Stimulated activated CD4-positive, alpha-beta T cell treated with anti-CD3 and anti-CD28 coated beads, Interleukin-15, amount 100 ng/mL, for 1 hour (primary cell): ENCODE measurements at places on chromosomes 1 and 21.

GRCh38 chr1:72010094-72010431 lies 272.3 kb downstream of the NEGR1 start:
- no peak for DNase-seq

DNA sequence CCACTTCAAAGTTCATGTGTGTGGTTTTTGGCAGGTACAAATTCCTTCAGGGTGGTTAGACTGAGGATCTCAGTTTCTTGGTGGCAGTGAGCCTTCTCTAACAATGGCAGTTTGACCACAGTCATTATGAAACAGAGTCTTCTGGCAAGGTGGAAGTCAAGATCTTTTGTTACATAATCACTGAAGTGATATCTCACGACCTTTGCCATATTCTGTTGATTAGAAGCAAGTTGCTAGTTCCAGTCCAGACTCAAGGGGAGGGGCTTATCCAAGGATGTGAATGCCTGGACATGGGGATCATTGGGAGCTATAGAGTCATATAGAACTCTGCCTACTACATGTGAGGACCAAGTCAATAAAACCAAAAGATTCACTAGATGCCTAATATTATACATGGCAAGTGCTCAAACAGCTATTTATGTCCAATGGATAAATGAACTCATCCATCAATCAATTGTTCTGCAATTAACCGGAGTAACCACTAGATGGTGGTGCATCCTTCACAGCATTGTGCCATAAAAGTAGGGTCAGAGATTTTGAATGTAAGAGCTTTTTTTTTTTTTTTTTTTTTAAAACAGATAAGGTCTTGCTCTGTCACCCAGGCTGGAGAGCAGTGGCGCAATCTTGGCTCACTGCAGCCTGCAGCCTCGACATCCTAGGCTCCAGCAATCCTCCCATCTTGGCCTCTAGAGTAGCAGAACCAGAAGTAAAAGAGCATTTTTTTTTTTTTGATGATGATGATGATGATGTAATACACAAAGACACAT lies 131.9 kb downstream of the CRB1 start:
- DNase-seq: no peak

DNA sequence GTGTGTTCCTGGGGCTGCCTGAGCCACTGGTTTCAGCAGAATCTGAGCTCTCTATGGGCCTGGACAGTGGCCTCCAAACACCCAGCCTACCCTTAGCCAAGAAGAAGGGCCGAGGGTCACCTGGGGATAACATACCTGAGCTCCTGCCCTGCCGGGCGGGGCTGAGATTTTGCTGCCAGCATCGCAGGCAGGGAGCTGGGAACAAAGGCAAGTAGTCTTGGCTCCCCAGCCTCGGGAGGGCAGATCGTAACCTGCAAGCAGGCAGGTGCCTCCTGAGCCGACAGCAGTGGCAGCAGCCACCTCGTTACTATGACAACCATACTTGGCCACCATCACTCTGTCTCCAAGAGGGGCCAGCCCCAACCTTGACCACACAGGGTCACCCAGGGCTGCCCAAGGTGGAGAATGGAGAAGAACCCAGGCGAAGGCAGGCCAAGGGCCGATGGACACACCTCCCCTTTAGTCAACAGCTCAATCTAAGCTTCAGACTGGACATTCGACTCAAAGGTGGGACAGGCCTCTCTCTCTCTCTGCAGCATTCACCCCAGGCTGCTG lies 54.6 kb downstream of the TOMM20 start:
- no peak for DNase-seq

GRCh38 chr1:119903443-119903835 lies 7.1 kb upstream of the ADAM30 start:
- no peak for DNase-seq

GRCh38 chr1:230400007-230400344 lies 26.2 kb downstream of the PGBD5 start:
- no peak for DNase-seq

- DNase-seq: no peak
Measured at GRCh38 chr1:170410401-170411166, 121.4 kb upstream of the GORAB start.

- DNase-seq: no peak
Measured at GRCh38 chr1:92315766-92316599, 17.1 kb downstream of the RPAP2 start.

GRCh38 chr1:222750651-222751050 lies 13.6 kb downstream of the FAM177B start:
- no peak for DNase-seq

DNA sequence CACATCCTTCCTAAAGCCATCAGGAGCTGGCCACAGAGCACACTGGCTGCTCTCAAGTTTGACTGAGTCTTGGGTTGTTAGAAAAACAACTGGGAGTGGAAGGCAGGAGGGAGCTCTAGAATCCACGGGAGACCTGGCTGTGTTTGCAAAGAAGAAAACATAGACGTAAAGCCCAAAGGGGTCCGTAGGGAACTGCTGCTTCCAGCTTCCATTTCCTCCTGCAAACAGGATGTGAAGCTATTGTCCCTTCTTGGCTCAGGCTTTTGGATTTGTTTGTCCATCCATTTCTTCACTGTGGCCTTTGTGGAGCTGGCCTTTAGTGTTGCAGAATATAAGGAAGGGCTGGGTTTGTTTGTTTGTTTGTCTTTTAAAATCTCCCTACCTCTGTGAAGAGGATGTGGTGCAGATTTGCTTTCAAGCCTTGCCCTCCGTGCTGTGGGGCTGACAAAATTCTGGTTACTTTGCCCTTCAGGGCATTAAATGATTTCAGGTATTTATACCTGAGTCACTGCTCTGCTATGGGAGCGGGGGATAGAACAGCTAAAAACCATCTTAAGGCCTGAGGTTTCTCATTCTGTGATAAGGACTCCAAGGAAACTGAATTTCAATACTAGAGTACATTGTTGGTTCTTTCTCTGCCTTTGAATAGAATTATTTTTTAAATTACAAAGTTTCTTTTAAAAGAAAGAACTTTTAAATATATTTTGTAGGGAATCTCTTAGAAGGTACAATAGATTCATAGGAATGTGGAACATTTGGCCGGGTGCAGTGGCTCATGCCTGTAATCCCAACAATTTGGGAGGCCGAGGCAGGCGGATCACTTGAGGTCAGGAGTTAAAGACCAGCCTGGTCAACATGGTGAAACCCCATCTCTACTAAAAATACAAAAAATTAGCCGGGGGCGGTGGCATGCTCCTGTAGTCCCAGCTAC lies 74.3 kb downstream of the MPZL1 start:
- DNase-seq: no peak

DNA sequence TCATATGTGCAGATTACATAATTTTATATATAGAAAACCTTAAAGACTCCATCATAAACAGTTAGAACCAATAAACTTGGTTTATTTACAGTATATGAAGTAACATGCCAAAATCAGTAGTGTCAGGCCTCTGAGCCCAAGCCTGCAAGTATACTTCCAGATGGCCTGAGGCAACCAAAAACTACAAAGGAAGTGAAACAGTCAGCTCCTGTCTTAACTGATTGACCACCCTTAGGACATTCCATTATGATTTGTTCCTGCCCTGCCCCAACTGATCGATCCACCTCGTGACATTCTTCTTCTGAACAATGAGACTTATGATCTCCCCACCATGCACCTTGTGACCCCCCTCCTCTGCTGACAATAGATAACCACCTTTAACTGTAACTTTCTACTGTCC lies 630.3 kb downstream of the AMY1C start:
- DNase-seq: no peak

DNA sequence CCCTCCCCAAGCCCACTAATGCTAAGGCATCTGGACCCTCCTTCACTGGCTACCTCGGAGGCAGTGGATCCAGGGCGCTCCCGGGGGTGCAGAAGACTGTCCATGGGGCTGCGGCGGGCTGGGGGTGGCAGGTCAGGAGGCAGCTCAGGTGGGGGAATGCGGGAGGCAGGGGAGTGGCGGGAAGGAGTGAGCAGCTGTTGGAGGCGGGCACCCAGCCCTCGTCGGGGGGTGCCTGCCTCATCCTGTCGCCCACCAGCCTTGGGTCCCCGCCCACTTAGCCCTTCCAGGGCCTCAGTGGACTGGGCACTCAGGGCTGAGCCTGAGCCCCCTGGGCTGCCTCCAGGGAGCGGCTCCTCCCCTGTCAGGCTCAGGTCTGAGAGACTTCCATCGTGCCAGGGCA lies 10.7 kb upstream of the GATAD2B start:
- DNase-seq: no peak

- DNase-seq: no peak
Measured at GRCh38 chr1:193406901-193407300, 220.5 kb upstream of the B3GALT2 start.

DNA sequence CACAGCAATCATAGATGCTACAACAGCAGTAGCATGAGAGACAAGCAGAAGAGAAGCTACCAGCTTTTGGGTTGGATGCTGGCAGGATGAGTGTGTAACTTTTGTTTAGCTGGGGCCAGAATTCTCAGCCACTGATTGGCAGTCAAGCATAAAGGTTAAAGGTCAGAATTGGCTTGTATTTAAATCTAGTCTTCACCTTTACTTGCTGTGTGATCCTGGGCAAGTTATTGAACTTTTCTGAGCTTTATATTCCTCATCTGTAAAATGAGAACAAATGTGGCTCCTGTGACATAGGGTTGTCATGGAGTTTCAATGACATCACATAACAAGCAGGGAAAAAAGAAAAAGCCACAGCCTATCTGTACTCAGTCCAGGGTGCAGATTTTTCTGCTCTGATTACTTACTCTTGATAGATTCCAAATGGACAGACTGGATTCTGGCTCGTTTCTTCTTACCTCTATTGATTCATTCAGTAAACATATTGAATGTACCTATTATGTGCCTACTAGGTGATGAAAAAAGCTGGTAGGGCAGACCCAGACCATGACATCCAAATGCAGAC lies 2.8 kb upstream of the AZIN2 start:
- no peak for DNase-seq

- no peak for DNase-seq
Measured at GRCh38 chr1:18246543-18246942, 138.9 kb downstream of the IGSF21 start.

GRCh38 chr21:45465611-45466329 lies 60.8 kb downstream of the COL18A1 start:
- DNase-seq: no peak

DNA sequence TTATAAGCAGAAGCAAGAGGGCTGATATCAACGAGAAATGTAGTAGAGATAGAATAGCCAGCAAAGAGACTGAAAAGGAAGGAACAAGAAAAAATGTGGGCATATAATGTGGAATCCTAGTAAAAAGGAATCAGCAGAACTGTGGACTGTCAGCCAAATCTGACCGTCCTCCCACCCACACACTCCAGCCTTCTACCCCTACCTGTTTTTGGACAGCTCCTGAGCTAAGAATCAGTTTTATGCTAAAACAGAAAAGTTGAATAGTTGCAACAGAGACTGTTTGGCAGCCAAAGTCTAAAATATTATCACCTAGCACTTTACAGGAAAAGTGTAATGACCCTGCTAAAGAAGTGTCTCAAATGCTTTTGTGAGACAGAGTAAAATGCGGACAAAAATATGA lies 533.3 kb upstream of the CXADR start:
- DNase-seq: no peak
